ENCODE measurements at places on chromosomes 6 and 20.

GRCh38 chr6:155215906-155216305 is 47.9 kb upstream of the CLDN20 start:
- DNase-seq: no peak

DNA sequence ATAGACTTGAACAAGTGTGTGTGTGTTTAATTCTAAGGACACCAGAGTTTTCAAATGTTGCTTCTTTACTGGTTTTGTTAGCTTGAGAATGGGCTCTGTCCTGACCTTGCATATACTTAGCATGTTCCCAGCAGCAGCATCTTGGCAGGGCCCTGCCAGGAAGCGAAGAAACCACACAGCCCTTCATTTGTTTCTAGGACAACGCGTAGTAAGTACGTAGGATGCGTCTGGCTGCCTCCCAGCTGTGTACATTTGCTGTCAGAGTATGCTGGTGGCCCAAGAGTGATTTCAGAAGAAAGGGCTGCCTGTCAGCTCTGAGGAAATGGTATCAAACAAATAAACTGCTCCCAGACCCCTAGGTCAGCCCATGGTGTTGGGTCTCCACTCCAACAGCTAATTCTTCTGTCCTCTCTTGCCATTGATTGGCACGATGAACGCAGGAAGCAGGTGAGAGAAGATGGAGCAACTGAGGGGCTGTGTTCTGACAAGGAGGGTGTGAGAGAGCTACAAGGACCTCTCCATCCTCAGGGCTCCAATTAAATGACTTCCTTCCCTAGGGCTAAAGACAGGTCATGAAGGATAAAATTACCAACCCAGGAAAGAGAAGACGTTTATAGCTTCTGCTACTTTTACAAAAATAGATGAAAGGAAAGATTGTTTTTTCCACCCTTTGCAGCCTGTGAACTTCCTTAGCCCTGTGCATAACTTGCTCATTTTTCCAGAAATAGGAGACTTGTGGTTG is 55.9 kb upstream of the HDDC2 start:
- DNase-seq: no peak

- no peak for DNase-seq
These were observed 5.1 kb upstream of the TMEM181 start for GRCh38 chr6:158554611-158555361.

- DNase-seq: no peak
These were observed 85.4 kb downstream of the HFE start for GRCh38 chr6:26172608-26172968.

Measured in GM06990 (cell line).